ENCODE measurements at places on chromosomes 1 and 21. TPM values are rescaled to one million over a fixed set of nuclear protein-coding genes. Genes with fewer than 3 reads are reported as not detected.

- no peaks in the 10 kb centered on the region for H3K36me3 ChIP-seq
- no peak overlapping the region for H3K27ac ChIP-seq
- DNase-seq = no peak
- H3K4me1 ChIP-seq = no peaks in the 10 kb centered on the region
- no peak overlapping the region for H3K4me3 ChIP-seq
These were observed 110.4 kb downstream of the UCK2 start for GRCh38 chr1:165937829-165938228.

DNA sequence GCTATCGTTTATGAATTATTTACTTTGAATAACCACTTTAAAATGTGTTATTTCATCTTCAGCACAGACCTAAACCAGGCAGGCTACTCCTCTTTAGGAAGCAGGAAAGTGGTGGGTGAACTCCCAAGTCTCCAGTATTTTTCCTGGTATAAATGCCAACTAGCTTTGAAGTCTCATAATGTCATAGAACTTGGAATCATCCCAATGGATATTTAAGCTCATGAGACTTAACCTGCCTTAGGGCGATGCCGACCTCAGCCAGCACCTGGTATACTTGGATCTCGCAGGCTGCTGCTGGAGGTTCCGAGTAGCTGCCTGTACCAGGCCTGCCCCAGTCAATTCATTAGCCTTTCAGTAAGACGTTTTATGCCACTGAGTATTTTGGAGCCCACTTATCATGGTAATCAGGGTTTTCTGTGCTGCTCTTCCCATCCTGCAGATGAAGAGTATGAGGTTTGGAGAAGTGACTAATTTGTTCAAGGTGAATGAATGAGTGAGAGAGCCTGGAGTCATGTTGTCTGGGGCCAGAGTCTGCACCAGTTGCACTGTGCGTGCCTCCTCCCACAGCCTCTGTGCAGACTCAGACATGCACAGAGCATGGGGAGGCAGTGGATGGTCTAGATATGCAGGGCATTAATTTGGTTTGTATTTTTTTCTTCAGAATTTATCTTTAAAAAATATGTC is 34.9 kb downstream of the VANGL1 start:
- no peak overlapping the region for H3K27ac ChIP-seq
- H3K4me1 ChIP-seq = peaks cover 7% of the 10 kb centered on the region
- no peaks in the 10 kb centered on the region for H3K27me3 ChIP-seq
- H3K36me3 ChIP-seq = no peaks in the 10 kb centered on the region
- peak; percentile 23 for DNase-seq

DNA sequence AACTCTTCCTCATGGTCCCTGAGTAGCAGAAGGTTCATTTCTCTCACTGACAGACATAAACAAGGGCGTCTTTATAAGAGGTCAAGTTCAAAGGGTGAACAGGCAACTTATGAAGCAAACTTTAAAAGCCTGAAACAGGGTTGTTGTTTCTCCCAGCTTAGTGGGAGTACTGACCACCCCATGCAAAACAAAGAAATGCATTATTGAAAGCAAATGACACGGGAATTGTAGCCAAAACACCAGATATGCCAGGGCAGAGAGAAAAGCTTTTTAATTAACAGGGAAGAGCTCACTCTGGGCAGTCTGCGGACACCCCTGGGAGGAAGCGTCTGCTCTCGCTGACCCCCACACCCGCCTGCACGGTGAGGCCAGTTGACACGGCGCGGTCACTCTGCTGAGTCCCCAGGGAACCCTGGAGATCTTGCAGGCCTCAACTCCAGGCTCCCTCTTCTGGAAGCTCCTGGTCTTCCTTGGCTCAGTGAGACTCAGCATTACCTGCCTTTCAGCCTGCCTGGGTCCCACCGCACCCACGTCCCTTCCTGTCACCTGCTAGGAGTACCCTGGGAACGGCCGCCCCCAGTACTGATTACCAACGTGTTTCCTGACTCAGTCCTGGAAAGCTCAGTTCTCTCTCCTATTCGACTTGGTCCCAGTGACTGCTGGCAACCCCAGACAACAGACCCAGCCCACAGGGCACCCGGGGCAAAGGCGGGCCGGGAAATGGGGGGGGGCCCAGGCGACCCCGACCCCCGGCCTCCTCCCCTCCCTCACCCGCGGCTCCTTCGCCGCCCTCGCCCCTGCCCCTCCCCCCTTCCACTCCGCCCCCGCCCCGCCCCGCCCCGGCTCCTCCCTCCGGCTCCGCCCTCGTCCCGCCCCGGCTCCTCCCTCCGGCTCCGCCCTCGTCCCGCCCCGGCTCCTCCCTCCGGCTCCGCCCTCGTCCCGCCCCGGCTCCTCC is 972 bp downstream of the CFAP410 start:
- H3K36me3 ChIP-seq = no peaks in the 10 kb centered on the region
- H3K4me3 ChIP-seq = peak overlapping the region; percentile 57
- H3K27me3 ChIP-seq = no peaks in the 10 kb centered on the region
- H3K4me1 ChIP-seq = peaks cover 6% of the 10 kb centered on the region
- H3K27ac ChIP-seq = peak overlapping the region; percentile 57

Gene FOXO6
- 0.47 TPM for polyA plus RNA-seq

All from kidney (tissue), 22 donors.